ENCODE measurements at places on chromosomes 1 and 21.

DNA sequence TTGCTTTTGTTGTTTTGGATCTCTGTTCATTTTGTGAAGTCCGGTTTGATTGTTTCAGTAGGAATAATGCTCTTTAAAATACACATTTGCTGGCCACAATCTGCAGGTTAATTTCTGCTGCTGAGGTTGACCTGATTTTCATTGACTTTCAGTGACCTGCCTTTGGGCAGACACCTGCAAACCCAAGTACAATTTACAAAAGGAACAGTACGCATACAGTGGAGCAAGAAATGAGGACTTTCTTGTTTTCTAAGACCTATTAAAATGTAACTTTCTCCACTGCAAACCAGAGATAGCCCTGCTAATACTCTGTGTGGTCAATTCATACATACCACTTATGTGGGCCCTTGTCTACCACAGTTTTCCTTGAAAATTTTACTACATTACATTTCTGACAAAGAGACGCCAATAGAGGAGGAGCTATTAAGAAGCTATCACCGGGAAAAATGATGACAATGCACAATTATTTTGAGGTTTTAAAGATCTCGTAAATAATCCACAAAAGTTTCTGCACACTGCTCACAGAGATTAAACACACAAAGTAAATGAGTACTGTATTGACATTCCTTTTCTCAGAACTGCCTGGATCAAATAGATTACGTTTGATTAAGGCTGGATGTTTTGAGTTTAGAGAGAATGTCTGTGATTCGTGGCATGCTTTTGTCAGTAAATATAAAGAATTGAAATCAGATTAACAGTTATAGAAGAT is 141.9 kb downstream of the SDCCAG8 start:
- DNase-seq: no peak

DNA sequence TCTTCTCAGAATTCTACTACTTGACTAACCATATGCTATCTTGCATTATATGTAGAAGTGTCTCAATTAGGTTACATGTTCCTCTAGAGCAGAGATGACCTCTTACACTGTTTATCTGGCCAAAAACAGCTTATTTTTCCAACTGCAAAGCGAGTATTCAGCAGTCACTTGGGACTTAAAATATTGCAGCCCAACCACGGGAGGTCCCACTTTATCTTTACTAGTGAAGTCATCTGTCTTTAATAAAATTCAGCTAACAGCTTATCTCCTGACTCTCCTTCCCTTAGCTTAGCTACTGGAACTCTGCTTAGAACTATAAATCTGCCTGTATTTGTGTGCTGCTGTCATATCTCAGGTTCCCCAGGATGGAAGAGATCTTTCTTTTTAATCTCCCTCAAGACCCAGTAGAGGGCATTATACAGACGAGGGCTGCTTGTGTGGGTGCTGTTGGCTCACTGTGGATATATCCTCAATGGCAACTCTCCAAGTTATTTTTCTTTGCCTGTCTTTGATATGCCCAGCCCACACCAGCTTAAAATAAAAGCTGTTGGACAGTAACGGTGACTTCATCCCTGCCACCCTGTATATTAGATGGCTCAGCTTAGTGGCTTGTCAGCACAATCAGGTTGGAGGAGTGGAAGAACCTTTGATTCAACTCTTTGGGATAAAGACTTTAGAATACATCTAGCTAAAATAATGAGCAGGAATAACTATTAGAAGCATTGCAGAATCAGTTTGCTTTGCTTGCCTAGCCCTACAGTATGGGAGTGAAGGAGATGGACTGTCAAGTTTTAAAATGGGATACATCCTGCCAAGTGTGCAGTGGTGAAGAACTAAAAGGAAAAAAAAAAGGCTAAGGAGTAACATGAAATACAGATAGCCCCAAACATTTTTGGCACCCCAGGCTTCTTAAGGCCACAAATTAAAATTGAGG is 9.6 kb downstream of the ENSA start:
- peak; percentile 77 for DNase-seq

- no peak for DNase-seq
These were observed 45.5 kb downstream of the PRDM15 start for GRCh38 chr21:41833497-41834115.

DNA sequence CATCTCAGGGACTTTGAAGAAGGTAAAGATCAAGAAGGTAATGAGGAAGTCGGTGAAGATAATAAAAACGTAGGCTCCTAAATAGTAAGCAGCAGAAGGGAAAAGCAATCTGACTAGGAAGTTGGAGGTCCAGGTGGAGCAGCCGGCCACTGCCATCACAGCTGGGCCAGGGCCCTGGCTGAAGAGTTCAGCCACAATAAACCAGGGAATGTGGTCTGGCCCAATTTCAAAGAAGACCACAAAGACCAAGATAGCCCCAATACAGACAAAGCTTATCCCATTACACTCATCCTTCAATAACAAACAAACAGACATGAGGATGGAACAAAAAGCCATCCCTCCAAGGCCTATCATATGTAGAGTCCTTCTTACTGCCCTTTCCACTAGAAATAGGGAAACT is 18.4 kb upstream of the JAK1 start:
- no peak for DNase-seq

- no peak for DNase-seq
These were observed 17.2 kb downstream of the TIE1 start for GRCh38 chr1:43317817-43318471.

- DNase-seq: no peak
These were observed 38.9 kb downstream of the ALG14 start for GRCh38 chr1:95033843-95034242.

- DNase-seq: no peak
These were observed 372.8 kb downstream of the NPHP4 start for GRCh38 chr1:5619469-5619868.

GRCh38 chr1:198601936-198602889 is 36.6 kb upstream of the PTPRC start:
- DNase-seq: no peak

- DNase-seq: no peak
These were observed 4.3 kb upstream of the CALML6 start for GRCh38 chr1:1910651-1911331.

- DNase-seq: peak; percentile 59
These were observed 114.7 kb downstream of the PBX1 start for GRCh38 chr1:164673584-164674214.

DNA sequence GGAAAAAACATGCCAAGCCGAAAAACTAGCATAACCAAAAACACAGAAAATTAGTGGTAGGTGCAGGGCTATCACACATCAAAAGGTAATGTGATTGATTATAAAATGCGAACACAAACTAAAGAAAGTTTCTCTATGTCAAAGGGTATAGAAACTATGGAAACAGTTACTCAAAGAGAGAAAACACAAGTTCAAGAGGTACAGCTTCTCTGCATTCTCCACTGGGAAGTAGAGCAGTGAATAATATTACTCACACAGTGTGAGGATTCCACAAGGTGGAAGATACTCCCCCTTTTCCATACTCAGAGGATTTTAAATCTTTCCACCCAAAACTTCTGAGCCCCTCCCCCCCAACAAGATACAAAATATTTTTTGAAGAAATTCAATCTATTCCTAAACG is 18.6 kb downstream of the AKT3 start:
- DNase-seq: no peak

- DNase-seq: no peak
These were observed 665.8 kb upstream of the CAMK1G start for GRCh38 chr1:208917723-208918122.

DNA sequence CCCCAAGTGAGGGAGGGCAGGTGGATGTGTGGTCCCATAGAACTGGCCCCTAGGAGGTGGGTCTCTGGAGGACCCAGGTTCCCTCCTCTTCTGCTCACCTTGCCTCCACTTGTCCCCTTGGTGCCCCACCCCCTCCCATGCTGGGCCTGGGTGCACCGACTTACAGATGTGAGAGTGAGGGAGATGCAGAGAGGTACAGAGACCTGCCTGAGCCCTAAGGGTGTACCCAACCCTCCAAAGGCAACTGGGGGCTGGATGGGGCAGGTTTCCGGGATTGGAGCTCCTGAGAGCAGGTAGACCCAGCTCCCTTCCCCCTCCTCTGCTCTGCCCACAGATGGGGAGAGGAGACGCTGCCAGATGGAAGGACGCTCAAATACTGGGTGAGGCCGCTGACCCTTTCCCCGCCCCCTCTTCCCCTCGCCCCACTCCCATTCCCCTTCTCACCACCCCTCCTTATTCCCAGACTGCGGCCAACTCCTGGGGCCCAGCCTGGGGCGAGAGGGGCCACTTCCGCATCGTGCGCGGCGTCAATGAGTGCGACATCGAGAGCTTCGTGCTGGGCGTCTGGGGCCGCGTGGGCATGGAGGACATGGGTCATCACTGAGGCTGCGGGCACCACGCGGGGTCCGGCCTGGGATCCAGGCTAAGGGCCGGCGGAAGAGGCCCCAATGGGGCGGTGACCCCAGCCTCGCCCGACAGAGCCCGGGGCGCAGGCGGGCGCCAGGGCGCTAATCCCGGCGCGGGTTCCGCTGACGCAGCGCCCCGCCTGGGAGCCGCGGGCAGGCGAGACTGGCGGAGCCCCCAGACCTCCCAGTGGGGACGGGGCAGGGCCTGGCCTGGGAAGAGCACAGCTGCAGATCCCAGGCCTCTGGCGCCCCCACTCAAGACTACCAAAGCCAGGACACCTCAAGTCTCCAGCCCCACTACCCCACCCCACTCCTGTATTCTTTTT is 10.3 kb downstream of the TINAGL1 start:
- DNase-seq: no peak

DNA sequence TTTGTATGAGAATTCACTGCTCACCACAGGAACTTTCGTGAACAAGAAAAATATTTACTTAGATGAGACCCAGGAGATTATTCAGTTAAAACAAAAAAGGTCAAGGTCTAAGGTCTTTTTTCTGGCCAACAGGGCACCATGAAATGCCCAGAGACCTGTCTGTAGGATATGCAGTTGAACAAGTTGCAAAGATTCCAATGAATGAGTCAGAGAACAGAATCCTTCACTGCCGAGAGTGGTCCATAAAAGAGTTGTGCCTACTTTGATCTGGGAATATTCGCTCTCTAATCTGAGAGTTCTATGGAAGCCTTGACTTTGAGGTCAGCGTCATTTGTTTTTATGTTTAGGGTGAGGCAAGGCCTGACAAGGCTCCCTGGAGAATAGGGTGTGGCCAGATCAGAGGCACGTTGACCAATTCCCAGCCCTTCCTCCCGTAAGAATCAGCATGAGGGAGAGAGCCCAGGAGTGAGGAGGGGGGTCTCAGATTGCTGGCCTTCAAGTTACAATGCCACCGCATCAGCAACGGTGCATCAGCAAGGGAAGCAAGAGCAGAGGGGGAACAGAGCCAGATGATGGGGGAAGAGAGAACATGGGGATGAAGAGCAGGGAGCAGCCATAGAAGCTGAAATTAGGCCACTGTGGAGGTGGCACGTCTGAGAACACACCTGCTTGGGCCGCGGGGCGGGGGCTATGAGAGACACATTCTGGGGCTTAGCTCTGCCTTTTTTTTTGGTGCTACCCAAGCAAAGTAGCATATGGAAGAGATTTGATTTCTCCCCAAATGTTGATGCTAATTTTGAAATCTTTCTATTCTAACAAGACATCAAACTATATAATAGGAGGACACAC is 206.4 kb upstream of the RAB4A start:
- DNase-seq: no peak

- peak; percentile 38 for DNase-seq
These were observed 1.6 kb downstream of the COL11A1 start for GRCh38 chr1:103106426-103107341.

DNA sequence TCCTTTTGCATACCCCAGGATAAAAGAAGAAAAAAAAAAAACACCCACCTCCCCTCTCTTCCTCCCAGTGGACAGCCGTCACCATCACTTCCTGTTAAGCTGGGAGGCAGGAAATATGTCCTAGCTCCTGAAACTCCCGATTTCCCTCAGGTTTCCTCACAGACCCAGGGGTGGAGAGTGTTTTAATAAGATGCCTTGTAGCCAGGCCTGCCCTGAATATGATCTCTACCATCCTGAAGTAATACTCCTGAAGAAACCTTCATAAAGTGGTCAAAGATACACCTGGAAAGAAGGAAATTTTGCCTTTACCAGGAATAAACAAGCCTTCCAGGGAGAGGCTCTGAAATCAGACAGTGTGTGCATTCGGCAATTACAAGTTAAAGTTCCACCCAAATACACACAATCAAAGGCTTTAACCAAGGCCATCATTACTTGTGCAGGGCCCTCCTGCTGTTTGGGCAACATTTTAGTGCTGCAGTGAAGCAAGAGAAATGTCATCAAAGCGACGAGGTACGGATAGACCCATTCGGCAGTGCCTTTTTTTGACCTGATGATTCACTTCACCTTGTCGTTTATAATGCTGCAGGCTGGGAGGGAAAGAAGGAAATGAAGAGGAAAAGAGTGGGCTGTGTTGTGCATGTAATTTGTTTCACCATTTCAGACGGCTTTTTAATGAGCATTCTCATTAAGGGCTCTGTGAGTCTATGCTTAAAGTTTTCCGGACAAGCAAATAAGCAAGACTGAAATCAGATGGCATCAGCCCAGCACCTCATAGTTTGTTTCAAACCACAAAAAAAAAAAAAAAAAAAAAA is 41.0 kb upstream of the RASAL2 start:
- no peak for DNase-seq

DNA sequence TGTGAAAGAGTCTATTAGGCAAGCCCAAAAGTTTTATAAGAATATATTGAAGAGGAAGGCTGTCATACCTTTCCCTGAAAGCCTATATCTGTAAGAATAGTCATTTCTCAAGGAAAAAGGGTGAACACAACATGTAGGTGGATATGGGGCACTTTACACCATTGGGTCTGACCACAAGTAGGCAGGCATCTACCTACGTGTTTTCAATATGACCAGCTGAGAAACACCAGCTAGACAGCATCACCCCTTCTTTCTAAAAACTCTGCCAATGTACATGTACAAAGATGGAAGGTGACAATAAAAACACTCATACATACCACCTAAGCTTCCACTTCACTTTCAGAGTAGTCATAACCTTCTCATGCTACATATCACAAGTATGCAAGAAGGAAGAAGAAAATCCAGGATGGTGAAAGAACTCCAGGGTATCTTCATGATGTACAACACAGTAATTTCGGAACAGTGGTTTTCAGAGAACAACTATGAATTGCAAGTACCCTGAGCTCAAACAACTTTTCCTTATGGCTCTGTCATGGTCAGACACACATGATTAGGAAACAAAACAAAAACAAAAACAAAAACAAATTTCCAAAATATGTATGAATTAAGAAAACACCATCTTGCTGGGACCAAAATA is 98.5 kb upstream of the ADGRL2 start:
- DNase-seq: no peak

GRCh38 chr1:97461782-97462181 is 459.1 kb downstream of the DPYD start:
- DNase-seq: no peak
